CD8-positive, alpha-beta memory T cell (primary cell): ENCODE measurements at places on chromosomes 4 and X. TPM values are rescaled to one million over a fixed set of nuclear protein-coding genes. Genes with fewer than 3 reads are reported as not detected.

DNA sequence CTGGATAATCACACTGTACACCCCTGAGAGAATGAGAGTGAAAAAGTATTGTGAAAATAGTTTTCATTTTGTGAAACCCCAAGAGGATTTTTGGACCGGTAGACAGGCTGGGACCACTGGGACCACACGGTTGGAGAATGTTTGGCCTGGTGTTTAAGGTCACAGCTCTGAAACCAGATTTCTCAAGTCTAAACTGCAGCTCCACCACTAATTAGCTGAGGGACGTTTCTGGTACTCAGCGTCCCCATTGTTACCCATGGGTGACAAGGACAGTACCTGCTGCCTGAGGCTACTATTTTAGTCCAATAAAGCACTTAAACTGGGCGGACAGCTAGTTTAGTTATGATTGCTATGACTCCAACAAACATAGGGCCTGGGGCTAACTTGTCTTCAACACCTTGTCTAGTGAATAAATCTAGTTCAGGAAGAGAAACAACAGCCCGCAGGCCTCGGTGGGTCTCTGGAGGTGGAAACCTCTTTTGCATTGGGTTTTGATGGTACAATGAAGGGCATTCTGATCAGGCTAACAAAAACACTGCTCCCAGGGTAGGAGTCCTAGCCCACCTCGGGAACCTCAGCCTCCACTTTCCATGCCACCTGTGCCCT, 509 bp upstream of the USP11 start:
- peak overlapping the region; percentile 96 for H3K27ac ChIP-seq
- H3K4me1 ChIP-seq: peaks cover 25% of the 10 kb centered on the region
- H3K27me3 ChIP-seq: no peaks in the 10 kb centered on the region
- peak overlapping the region; percentile 71 for H3K4me3 ChIP-seq
- no peak for DNase-seq

GRCh38 chr4:45897946-45898585, 225.8 kb downstream of the GABRG1 start:
- no peak overlapping the region for H3K4me3 ChIP-seq
- H3K27ac ChIP-seq: no peak overlapping the region
- no peaks in the 10 kb centered on the region for H3K4me1 ChIP-seq

DNA sequence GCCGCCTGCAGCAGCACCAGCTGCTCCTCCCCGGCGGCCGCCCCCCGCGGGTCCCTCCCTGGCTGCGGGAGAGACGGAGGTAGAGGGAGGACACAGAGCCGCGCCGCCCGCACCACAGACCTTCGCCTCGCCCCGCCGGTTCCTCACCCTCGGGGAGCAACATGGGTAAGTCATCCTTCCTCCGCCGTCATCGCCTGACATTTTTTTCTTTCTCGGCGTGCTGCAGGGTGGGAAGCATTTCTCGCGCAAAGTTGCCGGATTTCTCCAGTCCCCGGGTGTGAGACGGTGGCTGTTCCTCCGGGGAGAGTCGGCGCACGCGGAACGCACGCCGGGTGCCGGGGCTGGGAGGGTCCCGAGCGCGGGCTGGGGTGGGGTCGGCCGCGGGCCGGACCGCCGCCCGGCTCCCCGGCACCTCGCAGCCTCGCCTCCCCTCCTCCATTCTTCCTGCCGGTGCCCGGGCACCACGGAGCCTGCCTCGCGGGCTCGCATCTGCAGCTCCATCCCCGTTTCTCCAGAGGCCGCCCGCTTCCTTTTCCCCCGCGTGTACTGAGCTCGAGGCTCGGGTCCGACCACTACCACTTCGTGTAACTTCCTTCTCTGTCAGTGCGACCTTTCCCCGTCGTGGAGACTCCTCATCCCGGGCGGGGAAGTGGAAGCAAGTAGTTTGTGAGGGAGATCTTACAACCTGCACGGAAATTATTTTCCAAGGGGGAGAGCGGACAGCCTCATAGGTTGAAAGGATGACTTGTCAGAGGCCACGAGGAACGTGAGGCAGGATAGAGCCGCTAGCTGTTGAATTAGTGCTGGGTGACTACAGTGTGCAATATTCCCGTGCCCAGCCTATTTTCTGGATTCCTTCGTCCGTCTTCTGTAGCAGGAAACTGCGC, 464 bp downstream of the RAP1GDS1 start:
- no peaks in the 10 kb centered on the region for H3K36me3 ChIP-seq
- H3K27ac ChIP-seq: peak overlapping the region; percentile 74
- peaks cover 32% of the 10 kb centered on the region for H3K4me1 ChIP-seq

DNA sequence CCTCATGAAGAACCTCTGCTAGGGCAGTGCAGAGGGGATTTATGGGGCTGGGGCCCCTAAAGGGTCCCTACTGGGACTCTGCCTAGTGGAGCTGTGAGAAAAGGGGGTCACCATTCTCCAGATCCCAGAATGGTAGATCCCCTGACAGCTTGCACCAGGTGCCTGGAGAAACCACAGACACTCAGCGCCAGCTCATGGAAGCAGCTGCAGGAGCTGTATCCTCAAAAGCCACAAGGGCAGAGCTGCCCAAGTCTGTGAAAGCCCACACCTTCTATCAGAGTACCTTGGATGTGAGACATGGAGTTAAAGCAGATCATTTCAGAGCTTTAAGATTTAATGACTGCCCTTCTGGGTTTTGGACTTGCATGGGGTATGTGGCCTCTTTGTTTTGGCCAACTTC, 38.6 kb downstream of the MAP9 start:
- H3K27me3 ChIP-seq: no peaks in the 10 kb centered on the region
- H3K4me3 ChIP-seq: no peak overlapping the region
- no peak for DNase-seq
- H3K27ac ChIP-seq: no peak overlapping the region

DNA sequence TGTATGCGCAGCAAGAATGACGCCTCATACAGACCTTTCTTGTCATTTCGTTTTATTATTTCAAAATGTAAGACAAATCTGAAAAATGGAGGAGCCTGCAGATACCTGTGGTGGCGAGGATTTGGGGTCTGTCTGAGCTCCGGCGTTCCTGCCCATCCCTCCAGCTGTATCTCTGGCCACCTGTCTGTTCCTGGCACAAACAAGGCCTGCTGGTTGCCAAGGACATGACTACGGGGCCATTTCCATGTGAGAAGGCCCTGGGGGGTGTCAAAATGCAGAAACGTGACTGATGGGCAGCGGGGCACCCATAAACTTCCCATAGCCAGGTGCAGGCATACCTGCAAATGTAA, 591 bp upstream of the TSPAN7 start:
- H3K27ac ChIP-seq: no peak overlapping the region
- peaks cover 5% of the 10 kb centered on the region for H3K4me1 ChIP-seq
- no peaks in the 10 kb centered on the region for H3K27me3 ChIP-seq
- H3K36me3 ChIP-seq: no peaks in the 10 kb centered on the region

Gene SFRP2
- total RNA-seq: 0.11 TPM

Gene GPR119
- total RNA-seq: not detected

Gene FRG1
- total RNA-seq: 64.3 TPM
